ENCODE measurements at places on chromosomes 2 and 18. TPM values are rescaled to one million over a fixed set of nuclear protein-coding genes. Genes with fewer than 3 reads are reported as not detected.

DNA sequence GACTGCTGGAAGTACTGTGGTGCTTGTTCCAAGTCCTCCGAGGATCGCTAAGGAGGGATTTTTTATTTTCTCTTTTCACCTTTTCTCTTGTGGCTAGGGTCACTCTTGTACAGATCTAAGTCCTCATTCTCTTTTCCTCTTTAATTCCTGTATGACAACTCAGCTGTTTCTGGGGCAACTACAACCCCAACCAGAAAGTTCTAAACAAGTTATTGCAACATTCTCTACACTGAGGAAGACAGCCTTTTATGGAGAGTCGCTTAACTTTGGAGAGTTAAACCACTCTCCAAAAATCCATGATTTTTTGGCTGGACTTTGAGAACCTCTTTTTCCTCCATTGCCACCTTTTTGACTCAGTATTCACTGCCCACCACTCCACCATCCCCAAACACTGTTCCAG is 74.0 kb upstream of the SESTD1 start:
- no peak for DNase-seq

GRCh38 chr2:163630836-163631235 is 105.0 kb downstream of the FIGN start:
- DNase-seq, result no peak

DNA sequence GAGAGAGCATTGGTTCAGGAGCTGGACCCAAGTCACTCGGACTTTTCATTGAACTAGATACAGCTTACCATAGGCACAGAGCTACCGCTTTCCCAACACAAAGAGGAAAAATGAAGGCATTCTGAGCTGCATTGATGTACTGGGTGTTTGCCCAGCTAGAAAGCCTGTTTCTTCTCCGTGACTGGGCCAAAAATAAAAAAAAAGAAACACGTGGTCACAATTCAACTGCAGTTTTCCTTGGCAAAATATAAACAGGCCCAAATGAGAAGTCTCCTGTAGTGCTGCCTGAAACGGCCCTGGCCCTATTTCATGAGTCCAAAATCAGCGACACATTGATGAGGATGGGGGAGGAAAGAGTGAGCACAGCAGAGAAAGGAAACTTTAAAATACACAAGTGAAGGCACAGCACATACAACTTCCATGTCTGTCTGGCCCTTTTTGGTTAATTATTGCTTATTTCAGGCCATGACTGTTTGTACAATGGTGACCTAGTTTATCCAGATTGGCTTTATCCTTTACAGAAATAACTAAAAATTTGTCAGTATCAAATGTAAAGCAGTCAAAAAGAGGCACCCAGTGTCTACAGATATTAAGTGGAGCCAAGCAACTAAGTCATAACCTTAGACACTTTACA is 179.7 kb downstream of the ICOS start:
- peak; percentile 60 for DNase-seq

- no peak for DNase-seq
Measured at GRCh38 chr2:121052023-121052422, 233.0 kb downstream of the TFCP2L1 start.

DNA sequence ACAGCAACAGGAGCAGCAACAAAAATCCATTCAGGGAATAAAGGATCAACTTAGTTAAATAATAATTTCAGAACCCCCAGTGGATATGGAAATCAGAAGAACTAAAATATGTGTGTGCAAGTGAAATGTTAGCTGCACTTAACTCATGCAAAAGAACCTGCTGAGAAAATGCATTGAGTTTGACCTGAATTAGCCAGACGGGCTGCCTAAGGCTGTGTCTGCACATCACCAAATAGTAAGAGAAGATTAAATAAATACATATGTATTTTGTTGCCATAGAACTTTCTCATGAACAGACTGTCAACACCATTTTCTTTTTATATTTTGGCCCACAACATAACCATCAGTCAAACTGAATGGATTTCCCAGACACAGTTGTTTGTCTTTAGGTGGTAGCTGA is 262.0 kb upstream of the PIK3C3 start:
- DNase-seq, result no peak

GRCh38 chr2:177731384-177731783 is 338.8 kb downstream of the AGPS start:
- DNase-seq, result no peak

GRCh38 chr2:11388262-11389051 is 44.0 kb upstream of the ROCK2 start:
- no peak for DNase-seq

Gene REEP1
- 7.7 TPM for total RNA-seq

Gene KLHL29
- total RNA-seq, result 2.7 TPM

All from lung (tissue), 17 donors.